Bronchus fibroblast of lung (primary cell): ENCODE measurements at places on chromosomes 5 and 9. TPM values are rescaled to one million over a fixed set of nuclear protein-coding genes. Genes with fewer than 3 reads are reported as not detected.

ROPN1L gene
- 0.45 and 1.3 TPM in 2 replicates for total RNA-seq

CATSPER3 gene
- 0.17 and 0.30 TPM in 2 replicates for total RNA-seq

GABRA1 gene
- total RNA-seq, result not detected in 2 replicates

ANKRD34B gene
- not detected in 2 replicates for total RNA-seq

ISCA1 gene
- 12.2 and 15.8 TPM in 2 replicates for total RNA-seq

CCT5 gene
- 432 and 468 TPM in 2 replicates for total RNA-seq

GMCL2 gene
- not detected in 2 replicates for total RNA-seq

PDE8B gene
- total RNA-seq, result under 0.01 and 0.15 TPM in 2 replicates

ZNF782 gene
- total RNA-seq, result 2.2 and 2.5 TPM in 2 replicates

PRSS3 gene
- total RNA-seq, result 1.3 and 3.7 TPM in 2 replicates

PSMD5 gene
- total RNA-seq, result 37.8 and 44.4 TPM in 2 replicates

CNTFR gene
- total RNA-seq, result not detected in 2 replicates

PCDHGA11 gene
- total RNA-seq, result 10.9 and 11.6 TPM in 2 replicates

BARHL1 gene
- total RNA-seq, result not detected in 2 replicates

STKLD1 gene
- total RNA-seq, result not detected in 2 replicates

ANXA1 gene
- total RNA-seq, result 421 and 427 TPM in 2 replicates

QRFP gene
- not detected in 2 replicates for total RNA-seq

SPACA9 gene
- total RNA-seq, result 3.3 and 3.7 TPM in 2 replicates

STXBP1 gene
- 19.0 and 20.1 TPM in 2 replicates for total RNA-seq

HACD4 gene
- 4.4 and 4.5 TPM in 2 replicates for total RNA-seq

PCDHB11 gene
- under 0.01 TPM in 2 replicates for total RNA-seq

ANKRD33B gene
- 3.7 and 4.0 TPM in 2 replicates for total RNA-seq

DPYSL3 gene
- total RNA-seq, result 62.2 and 62.7 TPM in 2 replicates

IFNA2 gene
- not detected in 2 replicates for total RNA-seq

CCNO gene
- 0.15 TPM in 1 of 2 replicates, not detected in the other for total RNA-seq

TRIM52 gene
- total RNA-seq, result 3.1 and 5.5 TPM in 2 replicates

C5orf46 gene
- total RNA-seq, result not detected in 2 replicates

CTNND2 gene
- total RNA-seq, result not detected in 2 replicates

TRAF1 gene
- total RNA-seq, result 3.4 and 4.0 TPM in 2 replicates

RASGEF1C gene
- total RNA-seq, result not detected in 2 replicates

TLR4 gene
- not detected in 2 replicates for total RNA-seq

GFI1B gene
- under 0.01 TPM in 1 of 2 replicates, not detected in the other for total RNA-seq

PLAC8L1 gene
- total RNA-seq, result not detected in 2 replicates

DAP gene
- 45.2 and 52.5 TPM in 2 replicates for total RNA-seq

PRR16 gene
- total RNA-seq, result 23.9 and 28.1 TPM in 2 replicates

PCDHB16 gene
- under 0.01 TPM in 1 of 2 replicates, not detected in the other for total RNA-seq

LTC4S gene
- total RNA-seq, result 1.6 and 3.4 TPM in 2 replicates

NOXA1 gene
- 0.15 and 0.17 TPM in 2 replicates for total RNA-seq

PKN3 gene
- 10.3 and 10.4 TPM in 2 replicates for total RNA-seq

RLN2 gene
- 0.17 TPM in 1 of 2 replicates, not detected in the other for total RNA-seq

PCDHGC5 gene
- 0.17 and 0.30 TPM in 2 replicates for total RNA-seq

TEX48 gene
- total RNA-seq, result not detected in 2 replicates

MYMK gene
- not detected in 2 replicates for total RNA-seq

ARL10 gene
- 2.2 and 3.4 TPM in 2 replicates for total RNA-seq

RORB gene
- 0.89 and 1.3 TPM in 2 replicates for total RNA-seq
